Stromal cell of bone marrow (primary cell): ENCODE measurements at places on chromosomes 3 and 15.

DNA sequence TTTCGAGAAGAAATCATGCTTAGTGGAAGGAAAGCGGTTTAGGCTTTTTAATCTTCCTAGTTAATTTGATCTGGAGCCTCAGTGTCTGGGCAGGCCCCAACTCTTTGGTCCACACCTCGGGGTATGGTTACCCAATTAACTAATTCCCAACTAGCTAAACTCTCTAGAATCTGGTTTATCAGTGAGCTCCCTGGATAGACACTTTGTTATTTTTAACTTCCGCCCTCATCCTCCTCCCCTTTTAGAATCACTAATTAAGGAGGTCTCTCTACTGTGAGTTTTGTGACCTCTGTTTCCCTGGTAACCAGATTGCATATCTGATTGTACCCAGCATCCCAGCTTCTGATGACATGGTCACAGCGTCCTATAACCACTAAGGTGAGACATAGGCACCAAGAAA is 112.2 kb downstream of the RARB start:
- no peak for DNase-seq

GRCh38 chr15:39587731-39588530 is 7.1 kb downstream of the THBS1 start:
- peak; percentile 10 for DNase-seq

- DNase-seq, result no peak
Measured at GRCh38 chr3:179949869-179950268, 86.9 kb downstream of the PEX5L start.

DNA sequence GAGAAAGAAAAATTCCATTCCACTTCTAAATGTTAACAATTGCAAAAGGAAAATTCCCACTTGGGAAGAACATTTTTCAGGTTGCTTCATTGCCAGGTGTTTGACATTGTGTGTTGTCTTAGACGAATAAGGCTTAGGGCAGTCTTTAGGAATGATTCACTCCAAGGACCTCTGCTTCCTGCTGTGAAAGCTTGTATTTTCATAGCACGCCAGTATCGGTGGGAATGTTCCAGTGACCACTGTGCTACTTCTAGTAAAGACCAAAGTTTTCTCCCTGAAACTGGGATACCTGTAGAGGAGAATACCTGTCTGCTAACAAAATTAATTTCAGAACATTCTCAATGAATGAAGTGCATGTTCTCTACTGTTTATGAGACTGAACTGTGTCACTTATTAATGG is 64.1 kb downstream of the CDIN1 start:
- DNase-seq, result no peak

DNA sequence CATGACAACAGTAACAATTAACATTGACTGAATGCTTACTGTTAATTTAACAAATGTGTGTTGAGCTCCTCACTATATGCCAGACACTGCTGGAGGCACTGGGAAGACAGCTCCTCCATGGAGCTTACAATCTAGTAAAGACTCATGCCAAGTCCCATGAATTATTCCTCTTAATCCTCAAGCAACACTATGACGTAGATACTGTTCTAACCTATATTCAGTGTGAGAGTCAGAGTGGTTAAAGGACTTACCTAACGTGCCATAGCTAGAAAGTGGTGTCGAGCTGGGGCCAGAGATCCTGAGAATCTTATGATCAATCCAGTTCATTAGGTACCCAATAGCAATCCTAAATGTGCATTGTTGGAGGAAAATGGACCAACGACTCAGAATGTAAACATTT is 43.6 kb downstream of the MYO1E start:
- no peak for DNase-seq

GRCh38 chr3:82033186-82033585 is 271.7 kb upstream of the GBE1 start:
- DNase-seq, result no peak

- DNase-seq, result peak; percentile 63
Measured at GRCh38 chr15:60751985-60752952, 273.3 kb upstream of the ICE2 start.

DNA sequence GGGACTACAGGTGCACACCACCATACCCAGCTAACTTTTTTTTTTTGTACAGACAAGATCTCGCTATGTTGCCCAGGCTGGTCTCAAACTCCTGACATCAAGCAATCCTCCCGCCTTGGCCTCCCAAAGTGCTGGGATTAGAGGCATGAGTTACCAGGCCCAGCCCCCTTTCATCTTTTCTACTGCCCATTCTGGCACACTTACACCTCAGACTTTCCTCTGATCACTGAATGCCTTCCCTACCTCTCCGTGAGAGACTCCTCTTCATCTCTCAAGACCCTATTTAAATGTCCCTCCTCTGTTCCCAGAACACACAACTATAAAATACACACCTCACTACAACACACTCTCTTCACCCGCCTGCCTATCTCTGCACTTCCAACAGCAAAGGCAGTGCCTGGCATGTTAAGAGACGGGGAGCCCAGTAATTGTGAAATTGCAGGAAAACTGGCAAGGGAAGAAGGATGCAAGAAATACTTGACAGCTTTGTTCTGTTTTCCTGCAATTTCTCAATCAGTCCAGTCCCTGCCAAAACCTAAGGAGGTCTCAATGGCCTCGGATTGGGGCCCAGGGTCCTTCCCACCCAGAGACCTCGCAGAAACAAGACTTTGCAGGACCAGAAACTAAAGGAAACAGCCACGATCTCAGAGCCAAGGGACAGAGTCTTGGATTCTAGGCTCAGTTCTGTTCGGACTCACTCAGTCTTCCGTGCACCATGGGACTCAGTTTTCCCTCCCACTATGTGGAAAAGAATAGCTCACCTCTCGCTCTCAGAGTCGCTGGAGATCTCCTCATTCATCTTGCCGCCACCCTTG is 849 bp downstream of the RRP9 start:
- DNase-seq, result peak; percentile 4

DNA sequence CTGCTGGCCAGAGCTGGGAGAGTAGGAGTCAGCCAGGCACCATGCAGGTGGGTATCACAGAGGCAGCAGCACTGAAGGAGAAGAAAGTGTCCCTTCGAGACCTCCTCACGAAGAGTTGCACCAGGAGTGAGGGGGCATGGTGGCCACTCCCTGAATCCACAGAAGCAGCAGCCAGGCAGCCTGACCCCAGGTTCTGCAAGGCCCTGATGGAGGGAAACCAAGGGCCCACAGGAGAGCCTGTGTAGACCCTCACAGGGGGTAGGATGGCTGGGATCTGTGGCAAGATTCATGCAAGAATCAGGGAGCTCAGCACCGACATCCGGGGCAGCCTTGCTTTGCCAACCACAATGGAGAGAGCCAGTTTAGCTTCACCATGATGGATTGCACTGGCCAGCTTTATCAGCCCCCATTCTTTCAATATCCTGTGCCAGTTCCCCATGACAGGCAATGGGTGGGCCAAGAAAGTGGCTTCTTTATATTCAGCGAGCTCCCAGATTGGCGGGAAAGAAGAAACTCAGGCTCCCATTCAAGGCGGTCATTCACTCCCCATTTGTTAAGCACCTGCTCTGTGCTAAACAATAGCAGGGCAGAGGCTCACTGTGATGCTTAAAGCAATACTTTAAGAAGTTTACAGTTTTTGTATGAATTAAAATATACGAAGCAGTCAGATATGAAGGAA is 33.5 kb upstream of the TBC1D21 start:
- DNase-seq, result no peak

- DNase-seq, result no peak
Measured at GRCh38 chr3:106025151-106025722, 156.4 kb upstream of the CBLB start.

GRCh38 chr3:142981108-142981507 is 17.6 kb upstream of the PAQR9 start:
- no peak for DNase-seq

- no peak for DNase-seq
Measured at GRCh38 chr3:23704298-23704697, 101.5 kb upstream of the UBE2E1 start.

GRCh38 chr15:64355348-64355943 is 527 bp downstream of the CSNK1G1 start:
- DNase-seq, result no peak

GRCh38 chr15:90866161-90866715 is 2.1 kb upstream of the FURIN start:
- no peak for DNase-seq

- DNase-seq, result no peak
Measured at GRCh38 chr3:79405183-79405582, 362.6 kb downstream of the ROBO1 start.

DNA sequence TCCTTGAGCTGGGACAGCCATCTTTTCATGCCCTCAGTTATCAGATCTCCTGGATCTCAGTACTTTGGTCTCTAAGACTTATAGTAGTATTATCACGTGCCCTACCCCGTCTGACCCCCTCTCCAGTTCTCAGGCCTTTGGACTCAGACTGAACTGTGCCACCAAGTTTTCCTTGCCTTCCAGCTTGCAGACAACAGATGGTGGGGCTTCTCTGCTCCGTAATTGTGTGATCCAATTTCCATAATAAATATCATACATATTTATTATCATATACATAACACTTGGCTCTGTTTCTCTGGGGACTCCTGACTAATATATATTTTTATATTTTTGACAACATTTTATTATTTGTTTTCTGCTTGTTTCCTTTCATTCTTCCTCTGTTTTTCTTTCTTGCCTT is 458.8 kb upstream of the SEMA6D start:
- no peak for DNase-seq

DNA sequence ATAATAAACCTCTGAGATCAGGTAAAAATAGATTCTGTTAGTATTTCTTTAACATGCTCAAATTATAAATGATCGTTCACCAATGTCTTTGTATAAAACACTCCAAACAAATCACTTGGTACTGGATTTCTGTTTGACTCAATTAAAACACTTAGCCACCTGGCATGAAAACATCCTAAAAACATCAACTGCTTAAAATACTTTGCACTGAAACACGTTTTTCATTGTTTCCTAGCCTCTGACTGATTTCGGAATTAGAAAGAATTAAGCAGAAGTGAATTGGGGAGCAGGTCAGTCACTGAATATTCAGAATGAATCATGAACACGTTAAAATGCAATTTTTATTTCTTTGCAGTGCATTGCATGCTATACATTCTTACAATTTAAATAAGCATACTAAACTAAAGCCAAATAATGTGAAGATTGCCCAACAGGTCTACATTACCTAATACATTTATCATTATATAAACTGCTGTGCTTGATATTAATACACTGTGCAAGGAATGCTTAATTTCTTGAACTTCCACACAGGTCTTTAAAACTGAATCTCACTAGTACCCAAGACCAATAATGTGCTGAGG is 1.6 kb downstream of the THRB start:
- no peak for DNase-seq

- DNase-seq, result no peak
Measured at GRCh38 chr15:46856839-46857502, 860.3 kb upstream of the SEMA6D start.

DNA sequence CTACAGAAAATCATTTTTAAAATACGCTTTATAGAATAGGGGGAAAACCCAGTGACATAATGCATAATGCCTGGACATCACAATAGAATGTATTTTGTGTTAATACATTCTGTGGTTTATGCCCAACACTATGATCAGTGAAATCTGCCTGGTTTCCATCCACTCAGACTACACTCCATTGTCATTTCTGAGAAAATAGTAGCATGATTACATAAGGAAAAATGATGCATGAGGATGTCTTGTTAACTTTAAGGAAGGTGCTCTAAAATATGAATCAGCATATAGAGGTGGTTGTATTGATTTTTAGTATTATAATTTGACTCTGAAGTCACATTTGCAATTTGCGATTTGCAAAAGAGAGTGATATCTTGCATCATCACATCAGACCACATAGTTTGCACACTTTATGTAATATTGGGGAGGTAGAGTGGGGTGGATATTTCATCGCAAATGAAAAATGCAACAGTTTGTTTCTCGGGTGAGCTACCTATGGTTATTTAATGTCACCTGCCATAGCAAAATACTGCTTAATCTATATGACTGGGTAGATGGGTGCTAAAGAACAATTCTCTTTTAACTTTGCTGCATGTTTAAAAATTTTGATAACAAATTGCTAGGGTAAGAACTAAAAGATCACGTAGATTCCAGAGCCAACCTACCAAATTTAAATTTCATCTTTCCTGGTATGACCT is 403.9 kb downstream of the IL5RA start:
- DNase-seq, result no peak

- no peak for DNase-seq
Measured at GRCh38 chr3:110743202-110743601, 328.4 kb upstream of the NECTIN3 start.

DNA sequence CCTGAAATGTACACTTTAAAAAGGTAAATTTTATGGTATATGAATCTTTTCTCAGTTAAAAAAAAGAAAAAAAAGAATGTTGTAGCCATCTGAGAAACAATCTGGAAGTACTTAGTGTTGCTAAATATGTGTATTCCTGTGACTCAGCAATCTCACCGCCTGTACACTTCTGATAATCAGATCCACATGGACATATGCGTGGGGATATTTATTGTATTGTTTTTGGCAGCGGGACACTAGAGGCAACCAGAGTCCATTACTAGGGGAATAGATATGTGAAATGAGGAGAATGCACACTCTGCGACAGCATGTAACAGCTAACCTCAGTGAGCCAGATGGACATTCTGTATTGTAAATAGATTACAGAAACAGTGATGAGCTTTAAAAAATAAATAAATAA is 65.4 kb downstream of the AQP9 start:
- peak; percentile 96 for DNase-seq

GRCh38 chr15:38688761-38689160 is 124.1 kb upstream of the RASGRP1 start:
- no peak for DNase-seq

GRCh38 chr15:52658955-52659354 is 20.2 kb downstream of the ATOSA start:
- DNase-seq, result no peak

DNA sequence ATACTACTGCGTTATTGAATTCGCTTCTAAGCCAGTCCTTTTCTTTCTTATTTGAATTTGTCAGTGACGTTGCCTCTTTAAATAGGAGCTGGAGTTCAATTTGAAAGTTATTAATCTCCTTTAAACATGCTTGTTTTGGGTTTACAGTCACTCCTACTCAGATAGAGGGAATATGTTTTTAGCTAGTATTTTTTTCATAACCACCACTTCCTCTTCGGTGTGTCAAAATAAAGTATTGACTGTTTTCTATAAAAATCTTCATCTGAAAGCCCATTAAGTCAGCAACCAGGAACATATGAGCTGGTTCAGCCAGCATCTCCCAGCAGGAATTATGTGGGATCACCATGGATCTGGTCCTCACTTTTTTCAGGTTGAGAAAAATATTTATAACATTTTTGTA is 772.9 kb downstream of the DIPK2A start:
- no peak for DNase-seq

- no peak for DNase-seq
Measured at GRCh38 chr3:134477938-134478337, 7.8 kb downstream of the ANAPC13 start.

DNA sequence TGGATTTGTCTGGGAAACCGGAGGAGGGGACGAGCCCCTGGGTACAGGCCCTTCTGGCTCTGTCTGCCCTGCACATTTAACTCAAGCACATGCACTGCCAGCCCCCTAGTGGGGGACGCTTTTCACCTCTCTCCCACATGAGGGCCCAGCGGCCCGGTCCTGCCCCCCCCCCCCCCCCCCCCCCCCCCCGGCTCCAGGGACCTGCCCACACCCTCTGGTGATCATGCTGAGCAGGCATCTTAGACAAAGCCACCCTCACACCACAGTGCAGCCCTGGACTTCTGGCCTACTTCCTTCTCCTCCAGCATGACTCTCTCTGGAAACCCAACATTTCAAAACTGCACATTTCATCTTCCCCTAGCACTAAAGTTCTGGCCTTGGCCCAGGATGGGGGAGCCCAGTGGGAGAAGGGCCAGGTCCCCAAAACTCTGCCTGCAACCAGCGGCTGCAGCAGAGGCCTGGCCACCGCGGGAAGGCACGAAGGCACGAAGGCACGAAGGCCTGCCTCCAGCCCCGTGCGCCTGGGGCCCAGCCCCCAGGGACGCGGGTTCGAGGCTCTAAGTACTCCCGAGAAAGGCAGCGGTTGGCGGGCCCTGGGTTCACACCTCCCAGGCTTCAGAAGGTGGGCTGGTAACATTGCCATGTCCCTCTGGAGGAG is 14.1 kb downstream of the KLF15 start:
- DNase-seq, result no peak
